Stimulated activated CD4-positive, alpha-beta T cell treated with anti-CD3 and anti-CD28 coated beads, Interleukin-4, amount 100 ng/mL, for 4 hours (primary cell): ENCODE measurements at places on chromosomes 16 and 17.

DNA sequence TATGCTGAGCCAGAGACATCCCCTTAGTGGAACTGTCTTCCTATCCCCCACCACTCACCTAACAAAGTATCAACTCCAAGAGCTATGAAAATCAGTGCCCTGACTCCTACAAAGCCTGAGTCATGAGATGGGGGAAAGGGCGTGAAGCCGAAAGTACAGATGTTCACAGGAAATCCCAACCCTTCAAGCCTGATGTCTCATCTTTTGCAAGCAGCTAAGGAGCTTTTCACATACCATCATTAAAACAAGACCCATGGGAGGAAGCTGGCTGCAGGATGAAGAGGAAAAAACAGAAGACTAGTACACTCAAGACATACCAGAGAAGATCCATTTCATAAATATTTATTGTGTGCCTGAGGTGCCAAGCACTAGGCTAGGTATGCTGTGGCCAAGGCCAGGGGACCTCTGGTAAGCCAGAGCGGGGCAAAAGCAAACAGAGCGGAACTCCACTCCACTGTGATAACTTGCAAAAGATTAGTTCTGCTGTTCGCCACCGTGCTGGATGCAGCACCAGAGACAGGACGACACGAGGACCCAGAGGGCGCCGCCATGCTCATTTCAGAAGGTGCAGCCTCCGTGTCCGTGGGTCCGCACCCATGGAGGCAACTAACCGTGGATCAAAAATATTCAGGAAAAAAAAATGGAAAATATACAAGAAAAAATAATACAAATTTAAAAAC is 4.5 kb upstream of the MNT start:
- DNase-seq: no peak

DNA sequence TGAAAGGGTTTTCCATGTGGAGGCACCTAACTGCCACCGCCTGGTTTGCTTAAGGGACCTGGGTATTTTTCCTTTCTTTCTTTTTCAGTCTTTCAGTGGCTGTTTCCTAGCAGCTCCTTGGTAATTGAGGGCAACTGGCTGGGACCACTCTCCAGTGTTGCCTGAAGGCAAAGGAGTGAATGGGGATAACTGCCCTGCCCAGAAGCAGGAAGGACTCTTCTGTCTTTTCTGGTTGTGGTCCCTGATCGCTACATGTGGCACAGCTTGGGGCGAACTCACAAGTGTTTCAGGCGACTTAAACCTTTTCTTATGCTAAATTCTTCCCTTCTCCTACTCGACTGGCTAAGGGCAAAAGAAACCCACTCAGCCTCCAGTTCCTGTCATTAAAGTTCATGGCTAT is 10.1 kb upstream of the TMEM98 start:
- DNase-seq: no peak

DNA sequence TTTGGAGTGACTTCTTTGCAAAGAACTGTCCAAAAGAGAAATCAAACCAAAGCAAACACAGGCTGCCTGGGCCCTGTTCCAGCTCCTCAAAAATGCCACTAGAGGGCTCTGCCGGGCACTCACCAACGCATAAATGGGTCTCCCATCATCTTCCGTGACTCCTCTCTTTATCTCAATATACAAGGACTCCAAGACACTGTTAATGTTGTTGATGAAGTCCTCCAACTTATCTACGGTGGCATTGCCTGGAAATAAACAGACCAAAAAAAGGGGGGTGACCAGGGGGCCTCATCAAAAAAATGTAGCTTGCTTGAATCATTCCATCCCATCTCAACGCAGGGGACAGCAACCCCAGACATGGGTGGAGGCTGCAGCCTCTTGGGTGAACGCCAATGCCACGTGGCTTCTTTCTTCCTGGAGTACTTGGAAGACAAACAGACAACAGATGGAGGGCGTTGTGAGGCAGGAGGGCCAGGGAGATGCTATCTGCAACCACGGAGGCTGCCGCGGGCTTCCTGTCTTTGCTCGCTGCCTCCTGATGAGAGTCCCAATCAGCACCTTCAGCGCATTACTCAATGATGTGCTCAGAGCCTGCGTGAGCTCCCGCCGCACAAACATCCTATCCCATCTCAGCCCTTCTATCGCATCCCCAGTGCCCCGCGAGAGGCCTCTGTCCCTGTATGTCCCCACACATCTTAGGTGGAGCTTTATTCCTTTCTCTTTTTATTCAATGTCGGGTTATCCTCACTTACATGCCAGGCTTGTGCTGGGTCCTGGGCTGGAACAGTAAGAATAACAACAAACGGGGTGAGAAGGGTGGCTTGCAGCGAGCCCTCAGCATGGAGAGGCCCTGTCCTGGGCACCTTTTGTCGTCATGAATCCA is 32.0 kb downstream of the KDM8 start:
- DNase-seq: peak; percentile 54

DNA sequence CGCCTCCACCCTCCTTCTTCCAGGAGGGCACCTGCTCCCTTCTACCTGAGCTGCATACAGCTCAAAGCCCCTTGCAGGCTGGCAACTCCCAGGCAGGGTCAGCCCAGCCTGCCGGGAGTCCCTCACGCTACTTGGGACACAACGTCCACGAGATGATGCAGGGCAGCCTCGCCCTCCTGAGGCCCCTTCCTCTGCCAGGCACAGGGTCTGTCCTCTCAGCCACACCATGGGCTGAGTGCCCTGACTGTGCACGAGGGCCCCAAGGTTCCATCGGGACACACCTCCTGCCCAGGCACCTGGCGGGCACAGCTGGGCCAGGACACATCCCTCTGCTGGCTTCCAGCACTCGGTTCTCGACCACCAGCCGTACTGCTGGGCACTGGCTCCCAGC is 30.9 kb upstream of the ZC3H18 start:
- DNase-seq: no peak
